Activated naive CD4-positive, alpha-beta T cell (primary cell): ENCODE measurements at places on chromosomes 2 and 18.

- no peak for DNase-seq
These were observed 40.5 kb downstream of the MYO7B start for GRCh38 chr2:127575941-127576432.

DNA sequence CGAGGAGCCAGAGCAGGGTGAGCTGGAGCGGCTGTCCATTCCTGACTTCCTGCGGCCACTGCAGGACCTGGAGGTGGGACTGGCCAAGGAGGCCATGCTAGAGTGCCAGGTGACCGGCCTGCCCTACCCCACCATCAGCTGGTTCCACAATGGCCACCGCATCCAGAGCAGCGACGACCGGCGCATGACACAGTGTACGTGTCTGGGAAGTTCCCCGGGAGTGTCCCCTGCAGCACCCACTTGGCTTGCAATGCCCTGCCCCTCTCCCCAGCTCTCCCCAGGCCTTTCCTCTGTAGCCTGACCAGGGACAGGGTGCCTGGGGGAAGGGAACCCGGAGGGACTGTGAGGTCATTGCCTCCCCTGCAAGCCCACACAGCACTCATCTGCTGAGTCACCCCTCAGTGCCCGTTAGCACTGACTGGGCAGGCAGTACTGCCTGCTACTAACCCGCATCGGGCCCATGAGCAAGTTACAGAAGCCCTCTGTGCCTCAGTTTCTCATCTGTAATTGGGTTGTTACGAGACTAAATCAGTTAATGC, 29.4 kb upstream of the GMPPA start:
- DNase-seq: no peak

GRCh38 chr18:61582202-61582710, 249.0 kb downstream of the CDH20 start:
- no peak for DNase-seq

DNA sequence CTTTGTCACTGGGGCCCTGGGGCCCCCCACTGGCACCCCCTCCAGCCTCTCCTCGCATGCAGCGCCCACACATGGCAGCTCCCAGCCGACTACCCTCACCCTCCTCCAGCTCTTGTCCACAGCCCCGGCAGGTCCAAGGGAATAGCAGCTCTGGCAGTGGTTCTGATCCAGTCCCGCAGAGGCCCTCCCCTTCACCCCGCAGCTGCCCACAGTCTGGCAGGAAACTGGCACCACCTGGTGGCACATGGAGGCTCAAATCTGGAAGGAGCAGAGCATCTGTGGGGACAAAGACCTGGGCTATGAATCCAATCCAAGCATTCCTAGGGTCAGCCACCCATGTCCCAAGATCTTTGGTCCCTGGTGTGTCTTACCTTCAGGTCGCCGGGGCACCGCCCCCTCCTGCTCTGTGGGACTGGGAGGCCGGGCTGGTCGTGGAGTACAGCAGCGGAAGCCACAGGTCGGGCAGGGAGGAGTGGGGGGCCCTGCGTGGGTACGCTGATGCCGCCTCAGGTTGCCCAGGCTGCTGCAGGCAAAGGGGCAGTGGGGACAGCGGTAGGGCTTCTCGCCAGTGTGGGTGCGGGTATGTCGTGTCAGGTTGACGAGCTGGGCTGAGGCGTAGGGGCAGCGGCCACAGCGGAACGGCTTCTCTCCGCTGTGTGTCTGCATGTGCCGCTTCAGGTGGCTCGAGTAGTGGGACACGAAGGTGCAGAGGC, 2.3 kb downstream of the ZNF513 start:
- no peak for DNase-seq

DNA sequence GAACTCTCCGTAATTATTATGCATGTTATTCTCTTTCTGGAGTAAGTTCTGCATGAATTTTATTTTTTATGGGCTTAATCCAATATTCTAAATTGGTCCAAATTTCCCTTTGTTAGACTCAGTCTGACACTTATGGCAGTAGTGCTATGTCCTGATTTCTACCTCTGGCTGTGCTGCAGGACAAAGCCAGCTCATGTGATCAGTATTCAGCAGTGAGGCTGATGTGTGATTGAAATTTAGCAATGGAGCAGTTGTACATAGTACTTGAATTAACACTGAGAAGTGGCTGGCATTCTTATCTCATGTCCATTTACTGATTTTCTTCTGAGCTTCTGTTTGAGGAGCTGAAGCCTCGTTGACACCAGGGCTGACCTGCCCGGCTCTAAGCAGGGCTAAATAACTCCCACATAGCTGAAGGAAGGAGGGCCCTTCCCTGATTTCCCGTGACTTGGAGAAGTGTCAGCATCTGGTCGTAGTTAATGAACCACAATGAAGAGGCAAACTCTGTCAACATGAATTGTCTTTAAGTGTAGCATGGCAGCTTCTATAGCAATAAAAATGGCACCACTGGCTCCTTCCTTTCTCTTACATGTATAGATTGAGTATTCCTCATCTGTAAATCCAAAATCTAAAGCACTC, 159.0 kb upstream of the RASGRP3 start:
- no peak for DNase-seq

- no peak for DNase-seq
These were observed 33.5 kb upstream of the CD226 start for GRCh38 chr18:69980982-69981804.

DNA sequence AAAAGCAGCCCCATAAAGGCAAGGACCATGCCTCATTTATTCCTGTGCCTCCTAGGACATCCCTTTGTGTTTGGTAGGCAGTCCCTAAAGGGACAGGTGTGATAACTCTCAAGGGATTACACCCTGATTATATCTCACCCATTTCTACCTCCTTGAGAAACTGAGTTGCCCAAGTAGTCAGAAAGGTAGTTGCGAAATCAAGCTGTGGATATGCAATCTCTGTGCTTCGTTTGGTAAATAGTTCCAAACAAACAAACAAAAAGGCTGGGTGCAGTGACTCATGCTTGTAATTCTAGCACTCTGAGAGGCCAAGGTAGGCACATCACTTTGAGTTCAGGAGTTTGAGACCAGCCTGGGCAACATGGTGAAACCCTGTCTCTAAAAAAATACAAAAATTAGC, 100.2 kb upstream of the ARL5A start:
- no peak for DNase-seq

- no peak for DNase-seq
These were observed 141.1 kb downstream of the ANTXR1 start for GRCh38 chr2:69154106-69154505.

GRCh38 chr18:46416706-46417638, 240.0 kb downstream of the LOXHD1 start:
- DNase-seq: no peak

- no peak for DNase-seq
These were observed 1.1 kb downstream of the VAMP8 start for GRCh38 chr2:85578243-85579180.

GRCh38 chr18:7584646-7585275, 17.6 kb downstream of the PTPRM start:
- DNase-seq: no peak

DNA sequence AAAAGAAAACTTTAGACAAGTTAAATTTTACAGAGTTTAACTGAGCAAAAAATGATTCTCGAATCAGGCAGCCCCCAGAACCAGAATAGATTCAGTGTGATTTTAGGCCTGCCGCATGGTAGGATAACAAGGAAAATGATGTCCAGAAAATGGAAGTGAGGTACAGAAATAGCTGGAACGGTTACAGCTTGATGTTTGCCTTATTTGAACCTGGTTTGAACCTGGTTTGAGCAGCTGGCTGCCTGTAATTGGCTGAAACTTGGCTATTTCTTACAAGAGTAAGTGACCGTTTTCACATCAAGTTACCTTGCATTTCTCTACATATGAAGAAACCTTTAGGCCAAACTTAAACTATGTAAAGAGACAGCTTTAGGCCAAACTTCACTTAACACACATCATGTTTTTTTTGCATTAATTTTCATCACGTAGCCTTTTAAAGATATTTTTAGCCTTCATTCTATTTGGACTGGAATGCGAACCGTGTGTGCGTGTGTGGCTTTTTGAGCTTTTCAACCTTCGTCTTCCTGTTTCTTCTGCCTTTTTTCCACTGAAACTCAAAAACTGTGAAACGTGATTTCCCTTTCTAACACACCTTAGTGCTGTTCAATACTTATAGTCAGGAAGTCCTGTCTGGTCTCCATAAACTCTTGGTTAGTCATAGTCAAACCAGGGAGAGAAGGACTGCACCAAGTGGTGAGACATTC, 4.5 kb upstream of the POLE4 start:
- no peak for DNase-seq

GRCh38 chr2:227153758-227154486, 10.1 kb downstream of the COL4A4 start:
- no peak for DNase-seq

DNA sequence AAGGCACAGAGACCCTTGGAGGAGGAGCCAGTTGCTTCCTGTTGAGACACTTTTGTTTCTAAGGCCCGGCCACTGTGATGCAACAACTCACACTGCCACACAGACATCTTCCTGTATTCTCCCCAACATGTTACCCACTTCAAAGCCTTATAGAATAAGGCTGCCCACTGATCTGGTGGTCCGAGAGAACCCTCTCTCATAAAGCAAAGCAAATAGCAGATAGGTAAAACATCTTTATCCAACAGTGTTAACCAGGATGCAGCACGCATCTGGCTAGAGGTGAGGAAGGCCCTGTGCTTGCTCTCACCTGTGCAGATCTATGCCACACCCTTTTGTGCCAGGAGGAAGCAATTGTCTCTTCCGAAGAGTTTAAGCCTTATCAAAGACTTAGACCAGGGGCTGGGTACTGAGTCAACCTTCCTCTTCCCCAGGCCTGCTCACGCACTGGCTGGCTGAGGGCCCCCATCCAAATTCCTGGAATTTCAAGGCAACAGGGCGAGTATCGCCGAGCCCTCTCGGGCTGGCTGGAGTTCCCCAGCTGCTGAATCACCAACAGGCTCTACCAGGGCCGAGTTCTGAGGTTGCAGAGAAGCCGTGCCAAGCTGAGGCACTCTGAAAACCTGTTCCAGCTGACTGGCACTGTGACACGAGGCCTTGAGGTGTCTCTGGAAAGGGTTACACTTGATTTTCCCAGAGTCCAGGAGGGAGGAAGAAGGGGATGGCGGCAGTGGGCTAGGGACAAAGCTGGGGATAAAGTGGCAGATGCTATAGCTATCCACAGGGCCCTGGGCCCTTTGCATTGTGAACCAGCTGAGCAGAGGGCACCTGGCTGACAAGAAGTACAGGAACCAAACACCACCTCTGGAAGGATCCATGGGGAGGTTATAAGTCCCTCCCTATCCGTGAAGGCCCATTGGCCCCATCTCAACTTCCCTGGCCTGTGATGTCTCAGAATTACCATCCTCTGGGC, 29.3 kb downstream of the TGFA start:
- DNase-seq: no peak

GRCh38 chr2:38716185-38716584, 35.0 kb downstream of the SRSF7 start:
- DNase-seq: no peak

DNA sequence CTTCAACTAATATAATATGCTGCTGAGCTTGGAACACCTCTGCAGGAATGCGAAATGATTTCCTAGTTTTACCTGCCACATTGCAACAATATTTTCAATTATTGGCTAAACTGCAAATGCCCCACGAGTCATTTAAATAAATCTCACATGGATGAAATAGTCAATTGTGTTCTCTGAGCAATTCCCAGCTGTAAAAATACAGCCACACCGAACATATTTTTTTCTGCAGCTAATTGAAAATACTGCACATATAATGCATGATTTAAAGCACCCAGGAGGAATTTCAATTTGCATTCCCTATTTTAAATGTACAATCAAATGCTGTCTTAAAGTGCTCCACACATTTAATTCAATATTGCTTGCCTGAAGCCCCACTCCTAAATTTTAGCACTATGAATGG, 18.6 kb downstream of the SERPINE2 start:
- no peak for DNase-seq

GRCh38 chr2:164917296-164917903, 37.9 kb downstream of the SLC38A11 start:
- no peak for DNase-seq

- no peak for DNase-seq
These were observed 120.8 kb downstream of the RHBDD1 start for GRCh38 chr2:226956659-226957058.

GRCh38 chr2:155115846-155116245, 417.4 kb downstream of the KCNJ3 start:
- DNase-seq: no peak

DNA sequence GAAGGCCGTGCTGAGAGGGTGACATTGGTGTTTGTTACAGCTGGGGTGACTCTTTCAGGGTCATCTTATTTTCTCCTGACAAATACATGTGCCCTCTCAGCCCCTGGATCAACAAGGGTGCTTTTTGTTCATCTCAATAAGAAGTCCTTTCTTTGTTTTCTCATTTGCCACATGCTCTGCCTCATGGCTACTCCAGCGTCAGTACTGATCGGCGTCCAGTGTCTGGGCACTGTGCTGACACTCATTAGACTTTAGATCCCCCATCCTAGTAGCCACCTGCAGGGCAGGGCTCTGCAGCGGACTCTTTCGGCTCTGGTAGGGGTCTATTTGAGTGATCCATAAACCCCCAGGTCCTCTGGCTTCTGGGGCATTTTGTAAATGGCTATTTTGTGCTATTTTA, 38.4 kb downstream of the NPPC start:
- no peak for DNase-seq

DNA sequence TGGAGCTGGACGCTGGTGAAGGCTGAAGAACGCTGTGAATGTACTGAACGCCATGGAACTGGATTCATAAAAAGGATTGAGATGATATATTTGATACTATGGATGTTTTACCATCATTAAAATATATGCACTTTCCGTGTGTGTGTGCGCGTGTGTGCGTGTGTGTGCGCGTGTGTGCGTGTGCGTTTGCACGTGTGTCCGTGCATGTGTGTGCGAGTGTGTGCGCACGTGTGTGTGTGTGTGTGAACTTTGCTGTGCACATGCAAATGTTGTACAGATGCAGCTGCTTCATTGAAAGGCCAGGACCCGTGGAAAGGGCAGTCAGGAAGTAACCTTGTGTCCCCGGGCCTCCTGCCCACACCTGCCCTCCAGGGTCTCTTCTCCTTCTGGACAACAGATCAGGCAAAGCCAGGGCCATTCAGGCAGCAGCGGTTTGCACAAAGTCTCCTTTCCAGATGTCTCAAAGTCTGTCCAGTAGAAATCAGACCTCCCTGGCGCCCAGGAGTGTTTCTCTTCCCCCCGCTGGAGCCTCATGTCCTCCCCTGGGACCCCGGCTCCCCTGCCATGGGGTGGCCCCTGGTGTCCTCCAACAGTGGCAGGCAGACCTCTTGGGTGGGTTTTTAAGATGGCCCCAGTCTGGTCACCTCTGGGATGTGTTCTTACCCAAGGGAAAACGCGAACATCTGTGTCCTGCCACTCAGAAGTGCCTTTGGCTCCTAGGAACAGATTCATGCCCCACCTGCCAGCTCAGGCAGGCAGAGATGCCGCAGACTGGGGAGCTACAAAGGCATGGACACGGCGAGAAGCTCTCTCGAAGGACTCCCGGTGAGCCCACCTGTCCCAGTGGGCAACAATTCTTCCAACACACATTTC, 86.1 kb upstream of the GPC1 start:
- DNase-seq: no peak

DNA sequence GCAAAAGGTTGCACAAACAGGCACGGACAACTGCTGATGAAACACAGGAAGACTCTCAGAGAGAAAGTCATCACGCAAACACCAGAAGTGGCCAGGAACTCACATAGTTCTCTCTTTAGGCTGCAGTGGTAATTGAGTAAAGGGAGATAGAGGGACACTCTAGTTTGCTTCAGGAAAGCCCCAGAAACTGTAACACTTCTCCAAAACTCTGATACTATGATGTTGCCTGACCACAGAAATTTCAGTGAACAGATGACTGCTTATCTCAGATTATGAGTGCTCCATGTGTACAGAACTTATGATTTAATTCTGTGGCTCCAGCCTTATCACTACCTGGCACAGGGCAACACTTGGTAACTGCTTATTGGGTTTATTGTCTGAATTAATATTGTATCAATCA, 311.5 kb upstream of the GYPC start:
- DNase-seq: no peak
